Muscle of arm (tissue), 14 donors: ENCODE measurements at places on chromosomes 5 and 9. TPM values are rescaled to one million over a fixed set of nuclear protein-coding genes. Genes with fewer than 3 reads are reported as not detected.

Gene ABITRAM
- 10.3 TPM for polyA plus RNA-seq

Gene RALGDS
- polyA plus RNA-seq = 51.7 TPM

Gene ANGPTL2
- polyA plus RNA-seq = 69.2 TPM

Gene SCAI
- polyA plus RNA-seq = 7.2 TPM

Gene ADAMTS13
- 8.4 TPM for polyA plus RNA-seq

Gene CDC20B
- 0.07 TPM for polyA plus RNA-seq

Gene STPG3
- not detected for polyA plus RNA-seq

Gene C5orf58
- polyA plus RNA-seq = not detected

Gene ALDOB
- 0.24 TPM for polyA plus RNA-seq

Gene TICAM2
- polyA plus RNA-seq = not detected

Gene IL3
- polyA plus RNA-seq = not detected

Gene MARCOL
- polyA plus RNA-seq = not detected

Gene GLRA1
- not detected for polyA plus RNA-seq

Gene CA9
- polyA plus RNA-seq = 0.69 TPM

Gene MYOT
- polyA plus RNA-seq = 126 TPM

Gene IPO11
- 24.5 TPM for polyA plus RNA-seq

Gene PKD2L2
- 0.44 TPM for polyA plus RNA-seq

Gene RAB3C
- polyA plus RNA-seq = 0.27 TPM

Gene CSF1R
- 20.3 TPM for polyA plus RNA-seq

Gene ZFP2
- polyA plus RNA-seq = 2.4 TPM

Gene PCDHB12
- polyA plus RNA-seq = 2.8 TPM

Gene TRAF1
- not detected for polyA plus RNA-seq

Gene STARD4
- polyA plus RNA-seq = 10.9 TPM

Gene PRRX2
- 2.9 TPM for polyA plus RNA-seq

Gene TMEM174
- not detected for polyA plus RNA-seq

Gene MYOZ3
- polyA plus RNA-seq = 10.3 TPM

Gene IL9
- not detected for polyA plus RNA-seq

Gene PCDHA9
- 0.07 TPM for polyA plus RNA-seq

Gene ASPN
- polyA plus RNA-seq = 225 TPM

Gene LCN15
- polyA plus RNA-seq = 0.39 TPM
